ENCODE measurements at places on chromosomes 5 and 9.

DNA sequence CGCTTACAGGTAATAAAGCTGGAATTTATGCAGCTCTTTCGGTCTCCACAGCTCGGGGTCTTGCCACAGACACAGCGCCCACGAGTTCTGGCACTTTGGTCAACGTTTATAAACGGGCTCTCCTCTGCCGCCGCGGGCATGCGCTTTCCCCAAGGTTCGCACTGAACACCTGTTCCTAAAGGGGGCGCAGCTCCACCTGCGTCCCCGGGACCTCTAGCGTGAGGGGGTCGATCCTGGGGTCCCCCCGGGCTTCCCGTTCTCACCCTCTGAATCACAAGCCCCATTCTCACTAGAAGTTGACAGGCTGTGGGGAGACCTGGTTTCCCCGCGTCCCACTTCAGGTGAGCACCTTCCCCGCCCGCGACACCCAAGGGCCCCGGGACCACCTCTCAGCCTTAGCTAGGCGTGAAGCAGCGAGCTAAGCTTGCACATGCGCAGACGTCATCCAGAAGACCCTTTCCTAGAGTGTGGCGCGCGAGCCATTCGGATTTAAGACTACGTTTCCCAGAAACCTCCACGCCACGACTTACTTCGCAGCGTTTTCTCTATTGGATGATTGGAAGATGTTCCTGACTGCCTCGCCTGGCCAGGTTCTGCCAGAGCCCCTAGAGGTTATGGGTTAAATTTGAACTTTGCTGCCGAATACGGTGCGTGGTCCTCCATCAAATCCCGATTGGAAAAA is 21.3 kb upstream of the ZNF782 start:
- peak; percentile 53 for DNase-seq

- DNase-seq = no peak
Observed at GRCh38 chr9:35577486-35577885, 27.6 kb upstream of the TESK1 start.

GRCh38 chr9:132698989-132699388 is 28.7 kb downstream of the GTF3C4 start:
- no peak for DNase-seq

GRCh38 chr5:150846654-150847333 is 473 bp downstream of the IRGM start:
- peak; percentile 35 for DNase-seq

- no peak for DNase-seq
Observed at GRCh38 chr9:4101667-4102066, 198.2 kb downstream of the GLIS3 start.
